Naive B cell (primary cell): ENCODE measurements at places on chromosomes 3 and 15. TPM values are rescaled to one million over a fixed set of nuclear protein-coding genes. Genes with fewer than 3 reads are reported as not detected.

The NOX5 gene
- polyA plus RNA-seq, result not detected

The CAMK2N2 gene
- polyA plus RNA-seq, result not detected

The LRRC15 gene
- not detected for polyA plus RNA-seq

The FEZF2 gene
- polyA plus RNA-seq, result not detected

The MKRN2OS gene
- polyA plus RNA-seq, result not detected

- peak overlapping the region; percentile 99 for H3K27ac ChIP-seq
- H3K4me3 ChIP-seq, result peak overlapping the region; percentile 85
- H3K4me1 ChIP-seq, result peaks cover 52% of the 10 kb centered on the region
- H3K27me3 ChIP-seq, result no peaks in the 10 kb centered on the region
These were observed 237.6 kb downstream of the LPP start for GRCh38 chr3:188391592-188391991.

DNA sequence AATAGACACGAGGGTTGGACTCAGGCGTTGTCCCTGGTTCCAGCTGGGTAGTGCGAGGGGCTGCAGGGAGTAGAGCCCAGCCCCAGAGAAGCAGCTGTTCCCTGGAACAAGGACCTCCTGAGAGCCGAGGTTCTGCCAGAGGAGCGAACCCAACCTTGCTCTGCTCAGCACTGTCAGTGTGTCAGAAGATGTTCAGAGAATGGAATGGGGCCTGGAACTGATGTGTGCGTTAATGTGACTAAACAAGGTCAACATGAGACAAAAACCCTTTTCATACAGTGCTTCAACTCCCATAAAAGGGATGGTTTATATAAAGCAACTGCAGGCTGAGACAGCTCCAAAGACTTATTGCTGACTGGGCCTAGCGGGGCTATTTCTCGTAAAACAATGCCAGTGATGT is 35.5 kb upstream of the HACD2 start:
- H3K27ac ChIP-seq, result no peak overlapping the region
- H3K4me3 ChIP-seq, result no peak overlapping the region
- H3K27me3 ChIP-seq, result no peaks in the 10 kb centered on the region
- H3K36me3 ChIP-seq, result no peaks in the 10 kb centered on the region
- no peak for DNase-seq
- peaks cover 19% of the 10 kb centered on the region for H3K4me1 ChIP-seq

GRCh38 chr15:80241508-80241907 is 10.5 kb downstream of the CTXND1 start:
- no peak overlapping the region for H3K27ac ChIP-seq
- DNase-seq, result no peak
- H3K4me3 ChIP-seq, result no peak overlapping the region
- no peaks in the 10 kb centered on the region for H3K36me3 ChIP-seq

GRCh38 chr3:7871003-7871560 is 630.5 kb upstream of the LMCD1 start:
- no peaks in the 10 kb centered on the region for H3K27me3 ChIP-seq
- no peak overlapping the region for H3K27ac ChIP-seq
- H3K4me3 ChIP-seq, result no peak overlapping the region

DNA sequence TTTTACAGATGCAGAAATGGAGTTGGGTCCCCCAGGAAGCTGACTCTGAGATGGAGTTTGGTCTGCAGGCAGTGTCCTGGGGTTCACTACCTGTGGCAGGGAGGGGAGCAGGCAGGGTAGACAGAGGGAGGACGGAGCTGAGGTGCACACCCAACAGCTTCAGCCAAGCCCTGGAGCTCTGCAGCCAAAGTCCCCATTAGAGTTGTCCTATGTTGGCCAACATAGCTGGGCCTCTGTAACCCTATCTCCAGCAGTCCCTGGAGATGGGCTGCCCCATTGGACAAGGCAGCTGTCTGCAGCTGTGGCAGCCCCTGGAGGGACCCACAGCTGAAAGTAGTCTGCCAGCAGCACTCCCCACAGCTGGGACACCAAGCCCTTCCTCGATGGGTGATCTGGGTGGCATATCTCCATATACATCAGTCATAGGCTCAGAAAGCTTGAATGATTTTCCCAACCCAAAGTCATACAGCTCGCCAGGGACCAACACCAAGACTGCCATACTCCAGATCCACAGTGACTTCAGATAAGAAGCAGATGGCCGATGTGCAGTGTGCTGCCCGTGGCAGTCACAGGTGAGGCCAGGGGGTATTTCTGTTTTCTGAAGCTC is 31.9 kb downstream of the STARD5 start:
- DNase-seq, result no peak
- no peaks in the 10 kb centered on the region for H3K27me3 ChIP-seq

DNA sequence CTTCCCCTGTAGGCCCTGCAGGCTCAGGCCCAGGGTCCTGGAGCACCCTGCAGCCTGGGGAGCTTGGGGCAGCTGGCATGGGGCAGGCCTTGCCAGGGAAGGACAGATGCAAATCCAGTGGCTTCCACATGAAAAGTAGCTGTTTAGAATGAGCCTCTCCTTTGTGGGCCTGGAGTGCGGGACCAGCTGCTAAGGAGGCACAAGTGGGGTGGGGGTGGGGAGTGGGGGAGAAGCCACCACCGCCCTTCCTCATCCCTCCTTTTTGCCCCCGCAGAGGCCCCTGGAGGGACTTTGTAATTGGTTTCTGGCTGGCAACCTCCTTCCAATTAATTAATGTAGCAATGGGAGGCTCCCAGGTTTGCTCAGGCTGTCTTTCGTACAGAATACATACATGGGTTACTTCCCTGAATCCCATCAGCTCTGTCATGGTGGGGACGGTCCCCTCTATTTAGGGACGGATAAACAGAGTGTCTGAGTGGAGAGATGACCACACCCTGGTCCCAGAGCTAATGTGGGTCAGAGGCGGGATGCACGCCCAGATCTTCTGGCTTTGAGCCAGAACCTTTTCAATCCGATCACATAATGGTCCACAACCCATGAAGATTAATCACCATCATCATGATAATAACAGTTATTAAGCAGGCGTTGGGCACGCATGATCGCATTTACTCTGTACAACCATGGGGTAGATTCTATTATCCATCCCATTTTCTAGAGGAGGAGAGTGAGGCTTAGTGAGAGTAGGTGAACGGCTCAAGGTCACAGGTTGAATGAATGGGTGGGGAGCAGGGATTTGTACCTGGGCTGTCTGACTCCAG is 6.2 kb downstream of the CORO2B start:
- H3K4me3 ChIP-seq, result no peak overlapping the region
- peaks cover 46% of the 10 kb centered on the region for H3K4me1 ChIP-seq
- H3K27ac ChIP-seq, result no peak overlapping the region
- no peaks in the 10 kb centered on the region for H3K27me3 ChIP-seq
- no peaks in the 10 kb centered on the region for H3K36me3 ChIP-seq
- no peak for DNase-seq

DNA sequence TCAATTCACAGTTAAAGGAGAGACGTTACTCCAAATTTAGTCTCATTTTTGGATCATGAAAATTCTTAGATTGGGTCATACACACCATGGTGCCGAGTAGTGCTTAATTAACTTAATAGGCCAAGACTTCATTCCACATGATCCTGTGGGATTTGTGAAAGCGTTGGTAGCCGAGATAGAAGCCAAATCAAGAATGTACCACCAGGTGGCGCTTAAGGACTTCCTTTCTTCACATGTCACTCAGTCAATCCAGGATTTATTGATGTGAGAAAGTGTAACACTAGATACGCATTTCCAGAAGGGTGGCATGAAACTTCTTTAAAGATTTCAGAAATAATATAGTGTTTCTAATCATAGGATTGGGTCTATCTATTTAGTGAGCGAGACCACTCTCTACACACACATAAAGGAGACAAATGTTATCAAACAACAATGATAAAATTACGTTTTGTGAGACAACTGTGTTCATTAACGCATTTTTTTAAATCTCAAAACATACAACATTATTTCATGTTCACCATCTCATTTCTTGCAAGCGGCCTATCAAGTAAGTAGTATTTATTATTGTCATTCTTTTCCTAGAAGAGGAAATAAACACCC is 436.1 kb downstream of the CHL1 start:
- no peak overlapping the region for H3K27ac ChIP-seq
- H3K36me3 ChIP-seq, result no peaks in the 10 kb centered on the region
- H3K4me1 ChIP-seq, result no peaks in the 10 kb centered on the region

DNA sequence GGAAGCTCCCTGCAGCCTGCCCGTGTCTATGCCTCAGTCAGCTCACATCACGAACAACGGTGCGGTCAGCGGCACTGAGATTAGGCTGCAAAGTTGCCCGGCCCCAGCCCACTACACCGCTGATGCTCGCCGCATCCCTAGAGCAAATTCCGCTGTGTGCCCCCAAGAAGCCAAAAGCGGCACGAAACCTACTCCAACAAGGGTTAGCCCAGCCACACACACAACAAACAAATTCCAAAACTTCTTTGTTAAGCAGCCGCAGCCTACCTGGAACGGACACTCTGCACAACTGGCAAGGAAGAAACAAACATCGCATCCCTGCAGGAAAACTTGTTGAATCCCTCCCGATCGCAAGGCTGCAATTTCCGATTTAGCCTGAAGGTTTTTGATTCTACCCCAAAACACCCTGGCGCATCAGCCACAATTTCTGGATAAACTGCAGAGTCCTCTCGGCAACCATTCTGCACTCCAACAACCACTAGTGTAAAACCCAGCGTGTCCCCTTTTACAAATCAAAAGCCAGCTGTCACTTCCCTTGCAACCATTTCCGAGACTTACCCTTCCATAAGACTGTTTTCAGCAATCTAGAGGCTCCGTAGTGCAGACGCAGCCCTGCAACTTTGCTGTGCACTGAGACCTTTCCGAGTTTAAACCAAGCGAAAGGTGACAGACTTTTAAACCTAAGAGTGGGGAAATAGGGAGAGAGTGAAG is 449 bp downstream of the ROBO1 start:
- no peaks in the 10 kb centered on the region for H3K27me3 ChIP-seq
- H3K4me1 ChIP-seq, result no peaks in the 10 kb centered on the region
- no peak overlapping the region for H3K27ac ChIP-seq

DNA sequence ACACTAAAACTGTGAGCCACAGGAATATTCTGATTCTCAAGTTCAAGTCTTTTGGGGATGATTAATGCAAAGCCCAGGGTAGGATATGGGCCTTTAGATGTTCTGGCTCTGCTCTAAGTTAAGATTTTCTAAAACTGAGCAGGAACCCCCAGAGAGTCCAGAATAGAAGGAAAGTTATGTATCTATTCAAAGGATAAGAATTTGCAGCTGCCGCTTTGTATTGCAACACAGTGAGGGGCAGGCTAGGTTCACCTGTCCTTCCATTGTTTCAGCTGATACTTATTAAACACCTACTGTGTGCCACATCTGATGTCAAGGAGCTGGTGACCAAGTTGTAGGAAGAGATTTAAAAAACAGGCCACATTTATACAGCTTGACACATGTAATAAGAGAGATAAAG is 290.4 kb downstream of the MAGI1 start:
- H3K36me3 ChIP-seq, result no peaks in the 10 kb centered on the region
- no peak for DNase-seq
- no peak overlapping the region for H3K27ac ChIP-seq
- H3K4me1 ChIP-seq, result no peaks in the 10 kb centered on the region
- no peaks in the 10 kb centered on the region for H3K27me3 ChIP-seq

GRCh38 chr3:152448091-152448490 is 179.4 kb downstream of the MBNL1 start:
- H3K27me3 ChIP-seq, result no peaks in the 10 kb centered on the region
- H3K36me3 ChIP-seq, result peaks cover 16% of the 10 kb centered on the region
- H3K4me1 ChIP-seq, result peaks cover 34% of the 10 kb centered on the region
- no peak for DNase-seq

DNA sequence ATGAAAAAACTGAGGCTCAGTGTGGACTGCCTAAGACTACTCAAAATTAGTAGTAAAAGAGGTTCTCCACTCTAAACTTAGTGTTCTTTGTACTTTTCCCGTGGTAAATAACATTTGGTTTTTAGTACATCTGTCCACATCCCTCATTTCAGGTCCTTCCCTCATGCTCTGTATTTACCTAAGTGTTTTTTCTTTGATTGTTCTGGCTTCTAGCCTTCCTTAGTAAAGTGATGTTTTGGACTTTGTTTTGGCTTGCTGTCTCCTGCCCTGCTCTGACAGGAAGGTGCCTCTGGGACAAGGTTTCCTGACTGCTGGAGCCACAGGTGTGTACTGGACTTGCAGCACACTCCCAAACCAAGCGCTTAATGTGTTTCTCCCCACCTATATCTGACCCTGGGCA is 29.9 kb upstream of the ALDH1A2 start:
- H3K4me1 ChIP-seq, result no peaks in the 10 kb centered on the region
- no peak overlapping the region for H3K4me3 ChIP-seq
- no peak for DNase-seq
- H3K27me3 ChIP-seq, result peaks cover 26% of the 10 kb centered on the region

- H3K27ac ChIP-seq, result no peak overlapping the region
- no peaks in the 10 kb centered on the region for H3K27me3 ChIP-seq
- no peak for DNase-seq
- no peak overlapping the region for H3K4me3 ChIP-seq
These were observed 432.1 kb upstream of the CFAP20DC start for GRCh38 chr3:59481776-59482400.

DNA sequence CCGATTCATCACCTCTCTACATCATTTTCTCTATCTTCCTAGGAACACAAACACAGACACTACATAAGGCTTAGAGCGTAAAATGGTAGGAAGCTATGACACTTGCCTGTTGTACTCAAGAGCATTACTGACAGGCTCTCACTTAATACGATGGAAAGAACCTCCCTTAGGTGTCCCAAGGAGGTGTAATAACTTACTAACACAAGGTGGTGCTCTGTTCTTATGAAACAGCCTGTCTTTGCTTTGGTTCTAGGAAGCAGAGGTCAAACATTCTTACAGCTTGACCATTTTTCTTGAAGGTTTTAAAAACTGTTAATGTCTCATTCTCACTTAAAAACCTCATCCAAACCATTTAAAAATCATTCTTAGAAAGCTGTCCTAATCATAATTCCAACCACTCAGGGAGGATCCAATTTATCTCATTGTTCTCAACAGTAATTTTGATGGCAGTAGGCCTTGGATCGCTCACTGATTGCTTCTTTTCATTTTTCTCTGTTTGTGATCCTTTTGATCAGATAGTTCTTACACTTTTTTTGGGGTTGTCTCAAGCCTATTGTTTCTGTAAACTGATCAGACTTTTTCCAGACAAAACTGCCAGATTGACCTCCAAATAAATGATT is 317.8 kb upstream of the AGTR1 start:
- no peak for DNase-seq
- no peaks in the 10 kb centered on the region for H3K36me3 ChIP-seq
- H3K4me1 ChIP-seq, result no peaks in the 10 kb centered on the region
- H3K27ac ChIP-seq, result no peak overlapping the region
- no peaks in the 10 kb centered on the region for H3K27me3 ChIP-seq
